ENCODE measurements at places on chromosomes 12 and 14. TPM values are rescaled to one million over a fixed set of nuclear protein-coding genes. Genes with fewer than 3 reads are reported as not detected.

Gene TTC6
- polyA plus RNA-seq, result not detected

Gene KCNH5
- 0.48 TPM for polyA plus RNA-seq

Gene POTEG
- polyA plus RNA-seq, result not detected

Gene HOXC4
- 7.3 TPM for polyA plus RNA-seq

Gene TTC9
- 1.3 TPM for polyA plus RNA-seq

DNA sequence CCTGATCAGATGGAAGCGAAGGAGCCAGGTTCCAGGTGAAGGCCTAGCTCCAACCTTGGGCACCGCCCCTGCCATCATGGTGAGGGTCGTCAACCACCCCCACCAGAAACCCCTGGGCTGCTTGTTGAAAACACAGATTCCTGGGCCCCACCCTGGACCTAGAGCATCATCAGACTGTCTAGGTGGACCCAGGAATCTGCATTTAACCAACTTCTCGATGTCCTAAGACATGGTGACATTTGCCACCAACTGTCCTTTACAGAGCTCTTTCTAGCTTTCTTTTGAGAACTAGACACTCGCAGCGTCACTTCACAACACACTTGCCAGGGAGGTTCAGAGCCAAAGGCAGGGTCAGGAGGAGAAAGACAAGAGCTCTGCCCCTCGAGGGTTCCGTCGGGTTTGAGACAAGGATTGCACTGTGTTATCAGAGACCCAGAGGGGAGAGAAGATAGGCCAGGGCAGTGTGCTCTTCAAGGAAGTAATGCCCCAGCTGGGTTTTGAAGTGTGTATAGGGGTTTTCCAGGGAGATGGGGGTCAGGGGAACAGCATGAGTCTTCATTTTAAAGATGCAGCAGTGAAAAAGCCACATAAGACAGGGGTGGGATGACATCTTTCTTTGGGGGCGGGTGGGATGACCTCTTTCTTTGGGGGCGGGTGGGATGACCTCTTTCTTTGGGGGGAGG, 24.6 kb downstream of the RFLNA start:
- DNase-seq, result no peak

- no peak for DNase-seq
Measured at GRCh38 chr12:66633676-66634075, 45.2 kb downstream of the GRIP1 start.

DNA sequence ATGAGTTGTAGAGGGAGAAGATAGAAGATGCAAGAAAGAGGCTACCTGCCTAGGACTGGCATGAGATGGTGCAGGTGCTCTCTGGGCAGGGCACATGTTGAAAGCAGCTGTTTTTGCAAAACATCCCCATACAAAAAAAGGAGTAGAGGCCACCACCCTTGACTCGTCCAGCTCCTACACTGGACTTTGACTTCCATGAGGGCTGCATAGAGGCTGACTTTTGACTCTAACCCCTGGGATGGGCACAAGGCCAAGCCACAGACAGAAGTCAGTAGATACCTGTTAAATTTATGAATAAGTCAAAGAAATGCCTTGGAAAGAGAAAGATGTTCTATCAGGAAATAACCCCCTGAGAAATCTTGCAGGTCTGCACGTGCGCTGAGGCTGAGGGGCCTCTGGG, 1139.1 kb upstream of the TMEM132C start:
- no peak for DNase-seq

GRCh38 chr14:103121846-103122584, 1.2 kb upstream of the TNFAIP2 start:
- peak; percentile 75 for DNase-seq

DNA sequence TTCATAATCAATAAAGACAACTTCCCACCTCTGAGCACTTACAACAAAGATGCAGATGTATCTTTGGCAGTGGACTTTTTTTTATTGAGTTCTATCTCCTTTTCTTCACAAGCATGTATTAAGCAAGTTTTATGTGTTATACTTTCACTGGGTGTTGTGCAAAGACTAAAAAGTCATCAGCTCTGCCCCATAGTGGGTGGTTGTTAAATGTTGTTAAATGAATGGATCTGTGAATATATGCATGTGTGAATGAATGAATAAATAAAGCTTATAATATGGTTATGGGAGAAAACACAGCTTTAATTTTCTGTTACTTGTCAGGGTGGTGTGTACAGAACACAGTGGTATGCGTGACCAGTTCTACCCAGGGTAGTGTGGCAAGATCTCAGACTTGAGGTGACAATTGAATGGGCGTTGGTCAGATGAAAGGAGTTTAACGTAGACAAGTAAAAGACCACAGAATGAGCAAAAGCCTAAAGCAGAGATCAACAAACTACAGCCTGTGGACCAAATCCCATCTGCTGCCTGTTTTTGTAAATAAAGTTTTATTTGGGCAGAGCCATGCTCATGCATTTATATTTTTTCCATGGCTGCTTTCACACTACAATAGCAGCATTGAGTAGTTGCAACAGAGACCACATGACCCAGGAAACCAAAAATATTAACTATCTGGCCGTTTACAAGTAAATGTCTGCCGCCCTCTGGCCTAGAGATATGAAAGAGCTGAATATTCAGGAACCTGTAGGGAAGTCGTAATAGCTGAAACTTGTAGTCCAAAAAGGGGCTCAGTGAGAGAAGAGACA, 207.4 kb upstream of the EEA1 start:
- no peak for DNase-seq

DNA sequence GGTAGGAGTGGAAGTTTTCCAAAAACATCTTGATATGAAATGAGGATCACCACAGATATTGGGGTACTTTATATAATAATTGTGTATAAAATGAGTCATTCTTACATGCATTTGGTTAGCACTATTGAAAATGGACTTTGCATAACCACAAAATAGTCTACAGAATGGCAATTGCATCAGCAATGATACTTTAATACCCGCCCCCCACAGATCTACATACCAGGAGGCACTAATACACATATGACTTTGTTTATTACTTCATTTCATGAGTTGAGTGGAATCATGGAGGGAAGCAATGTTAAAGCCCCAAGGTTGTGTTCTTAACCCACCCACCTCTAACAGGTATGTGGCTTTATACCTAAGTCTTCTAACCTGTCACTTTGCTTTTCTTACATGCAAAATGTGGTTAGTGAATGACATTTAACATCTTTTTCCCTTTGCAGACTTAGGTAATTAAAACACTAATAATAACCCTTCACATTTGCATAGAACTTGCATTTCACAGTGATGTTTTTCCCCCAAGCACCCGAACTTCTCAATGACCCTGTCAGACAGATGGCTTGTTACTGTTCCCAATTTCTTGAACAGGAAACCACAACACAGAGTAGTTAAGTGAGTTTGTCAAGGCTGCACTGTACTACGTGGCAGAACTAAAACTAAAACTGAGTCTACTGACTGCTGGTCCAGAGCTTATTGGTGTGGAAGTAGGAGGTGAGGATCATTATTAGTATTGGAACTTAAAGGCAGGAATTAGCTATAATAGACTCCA, 101.9 kb downstream of the NPAS3 start:
- DNase-seq, result no peak

DNA sequence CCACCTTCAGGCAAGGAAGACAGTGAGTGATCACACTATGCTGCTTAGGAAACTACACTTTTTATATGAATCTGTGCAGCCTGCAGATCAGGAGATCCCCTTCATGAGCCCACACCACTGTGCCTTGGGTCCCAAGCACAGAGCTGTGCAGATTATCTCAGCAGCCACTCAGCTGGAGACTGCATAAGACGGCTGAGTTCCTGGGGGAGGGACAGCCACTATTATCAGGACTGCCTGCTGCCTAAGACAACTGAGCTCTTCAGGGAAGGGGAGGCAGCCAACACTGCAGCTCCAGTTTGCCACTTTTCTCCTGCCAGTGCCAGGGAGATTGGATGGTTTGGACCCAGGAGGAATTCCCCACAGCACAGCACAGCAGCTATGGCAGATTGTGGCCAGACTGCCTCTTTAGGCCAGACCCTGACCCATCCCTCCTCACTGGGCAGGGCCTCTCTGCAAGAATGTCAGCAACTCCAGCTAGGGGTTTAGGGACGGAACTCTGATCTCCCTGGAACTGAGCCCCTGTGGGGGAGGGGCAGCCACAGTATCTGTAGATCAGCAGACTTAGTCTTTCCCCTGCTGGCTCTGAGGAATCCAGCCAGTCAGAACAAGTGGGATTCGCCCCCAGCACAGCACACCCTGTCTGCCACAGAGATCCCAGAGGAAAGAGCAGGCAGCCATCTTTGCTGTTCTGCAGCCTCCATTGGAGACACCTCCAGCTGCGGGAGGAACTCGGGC, 141.3 kb downstream of the KLHL28 start:
- no peak for DNase-seq

GRCh38 chr12:124993626-124994436, at the start of gene BRI3BP:
TSS of gene BRI3BP (plus strand) at chr12:124993645. CDS start at chr12:124993791, 146 bp downstream.
- DNase-seq, result no peak

DNA sequence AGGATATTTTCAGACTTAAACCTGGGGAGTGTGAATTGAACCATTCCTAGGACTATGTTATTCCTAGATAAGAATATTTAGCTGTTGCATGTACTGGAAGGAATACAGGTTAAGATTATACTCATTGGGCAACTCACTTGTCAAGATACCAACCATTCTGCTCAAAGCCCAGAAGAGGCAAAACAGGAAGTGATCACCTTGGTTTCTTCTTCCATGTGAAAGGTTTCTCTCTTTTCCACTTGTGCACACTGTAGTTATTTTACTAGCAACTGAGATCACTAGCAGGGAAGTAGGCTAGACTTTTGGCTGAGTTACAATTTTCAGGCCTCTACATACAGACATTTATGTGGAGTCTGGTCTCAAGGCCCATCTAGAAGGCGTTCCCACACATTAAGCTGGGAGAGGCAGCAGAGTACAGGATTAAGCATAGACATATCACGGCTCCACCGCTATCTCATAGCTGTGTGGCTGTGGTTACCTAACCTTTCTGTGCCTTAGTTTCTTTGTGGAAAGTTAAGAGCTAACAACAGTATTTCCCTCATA, 83.9 kb upstream of the FERMT2 start:
- DNase-seq, result no peak

DNA sequence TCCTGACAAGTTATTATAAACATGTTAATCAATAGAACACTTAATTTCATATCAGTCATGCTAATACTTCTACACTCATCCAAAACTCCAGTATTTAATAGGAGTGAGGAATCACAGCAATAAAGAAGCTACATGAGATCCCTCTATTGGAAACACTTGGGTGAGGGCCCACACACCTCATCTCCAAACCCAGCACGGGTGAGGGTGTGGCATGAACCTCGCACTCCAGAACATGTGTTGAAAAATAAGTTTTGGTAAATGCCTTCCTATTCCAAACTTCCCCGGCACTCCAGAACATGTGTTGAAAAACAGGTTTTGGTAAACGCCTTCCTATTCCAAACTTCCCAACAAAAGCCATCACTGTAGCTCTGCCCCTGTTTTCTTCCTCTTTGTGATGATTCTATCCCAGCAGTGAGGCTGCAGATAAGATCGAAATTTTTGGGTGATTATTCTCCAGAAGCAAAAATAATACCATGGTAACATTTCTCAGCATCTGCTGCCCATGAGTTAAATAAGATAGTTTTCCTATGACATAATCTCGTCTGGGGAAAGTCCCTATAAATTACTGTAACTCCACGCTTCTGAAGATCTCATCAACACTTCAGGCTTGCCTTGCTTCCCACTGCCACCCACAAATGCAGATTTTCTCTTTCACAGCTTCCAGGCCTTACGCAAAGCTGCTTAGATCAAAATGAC, 24.4 kb upstream of the PTPRB start:
- DNase-seq, result no peak

DNA sequence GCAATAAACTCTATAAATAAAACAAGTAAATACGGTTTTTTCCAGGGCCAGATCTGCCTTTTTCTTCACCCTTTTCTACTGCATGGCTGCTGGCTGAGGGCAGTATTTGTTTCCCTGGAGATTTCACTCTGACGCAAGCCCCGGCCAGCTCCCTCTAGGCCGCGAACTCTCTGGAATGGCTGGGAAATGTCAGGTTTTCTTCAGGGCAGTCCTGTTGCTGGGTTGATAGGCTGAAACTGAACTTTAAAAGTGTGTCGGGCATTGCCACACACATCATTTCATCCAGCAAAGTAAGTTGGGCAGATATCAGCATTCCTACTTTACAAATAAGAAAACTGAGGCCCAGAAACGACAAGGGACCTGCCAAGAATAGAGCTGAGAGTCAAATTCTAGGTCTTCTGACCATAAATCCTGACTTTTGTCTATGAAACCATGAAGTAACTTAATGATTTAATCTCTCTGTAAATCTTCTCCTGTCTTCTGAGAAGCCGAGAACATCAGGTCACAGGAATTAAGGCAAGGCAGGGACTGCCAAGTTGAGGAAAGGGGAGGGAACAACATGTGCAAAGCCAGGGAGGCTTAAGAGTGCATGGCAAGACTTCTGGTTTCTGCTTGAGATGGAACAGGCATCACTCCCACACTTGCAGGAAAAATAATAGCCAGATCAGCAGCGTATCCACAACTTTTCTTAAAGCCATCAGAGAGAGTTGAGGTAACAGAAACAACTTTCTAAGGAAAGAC, 205.0 kb upstream of the CCDC196 start:
- peak; percentile 47 for DNase-seq

- DNase-seq, result no peak
Measured at GRCh38 chr14:67536087-67536486, 3.0 kb downstream of the PLEKHH1 start.

GRCh38 chr14:72968316-72968715, 42.1 kb downstream of the DCAF4 start:
- no peak for DNase-seq

GRCh38 chr12:19971361-19972280, 396.7 kb upstream of the PDE3A start:
- DNase-seq, result no peak

GRCh38 chr12:24864796-24865125, 84.1 kb downstream of the BCAT1 start:
- DNase-seq, result no peak

DNA sequence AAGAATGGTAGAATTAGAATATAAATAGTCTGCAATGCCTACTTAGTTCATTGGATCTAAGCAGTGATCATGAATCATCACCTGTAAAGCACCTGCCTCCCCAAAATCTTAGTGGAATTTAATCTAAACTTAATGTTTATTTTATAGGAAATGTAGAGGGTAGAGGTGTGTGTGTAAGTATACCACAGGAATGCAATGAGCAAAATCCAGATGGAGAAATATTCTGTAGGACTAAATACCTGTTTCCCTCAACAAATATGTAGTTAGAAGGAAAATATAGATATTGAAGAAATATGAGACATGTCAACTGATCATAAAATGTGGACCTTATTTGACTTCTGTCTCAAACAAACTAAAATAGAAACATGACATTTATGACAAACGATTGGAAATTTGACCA, 839.2 kb upstream of the FBXO33 start:
- no peak for DNase-seq

All from adrenal gland (tissue), 19 donors.